ENCODE measurements at places on chromosomes 12 and 14.

GRCh38 chr12:41277100-41277945 lies 89.2 kb downstream of the PDZRN4 start:
- DNase-seq = no peak

GRCh38 chr14:35539969-35540368 lies 6.0 kb downstream of the INSM2 start:
- DNase-seq = no peak

GRCh38 chr14:37641117-37641516 lies 45.7 kb downstream of the TTC6 start:
- DNase-seq = no peak

DNA sequence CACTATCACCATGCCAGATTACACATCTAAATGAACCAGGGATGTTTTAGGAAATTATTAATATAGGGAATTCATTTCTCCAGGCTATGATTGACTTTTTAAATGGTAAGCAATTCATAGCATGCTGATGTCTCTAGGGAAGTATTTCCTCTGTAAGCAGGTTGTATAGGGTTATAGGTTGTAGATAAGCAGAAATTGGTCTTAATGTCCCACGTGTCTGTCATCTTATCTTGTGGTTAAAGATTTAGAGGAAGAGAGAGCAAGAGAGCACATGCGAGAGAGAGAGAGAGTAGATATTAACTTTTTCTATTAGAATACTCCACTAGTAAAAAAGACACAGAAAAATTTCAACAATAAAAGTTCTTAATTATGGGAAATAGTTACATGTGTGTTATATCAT lies 32.6 kb downstream of the TRHDE start:
- no peak for DNase-seq

GRCh38 chr14:69760810-69761209 lies 6.1 kb upstream of the SRSF5 start:
- DNase-seq = no peak

DNA sequence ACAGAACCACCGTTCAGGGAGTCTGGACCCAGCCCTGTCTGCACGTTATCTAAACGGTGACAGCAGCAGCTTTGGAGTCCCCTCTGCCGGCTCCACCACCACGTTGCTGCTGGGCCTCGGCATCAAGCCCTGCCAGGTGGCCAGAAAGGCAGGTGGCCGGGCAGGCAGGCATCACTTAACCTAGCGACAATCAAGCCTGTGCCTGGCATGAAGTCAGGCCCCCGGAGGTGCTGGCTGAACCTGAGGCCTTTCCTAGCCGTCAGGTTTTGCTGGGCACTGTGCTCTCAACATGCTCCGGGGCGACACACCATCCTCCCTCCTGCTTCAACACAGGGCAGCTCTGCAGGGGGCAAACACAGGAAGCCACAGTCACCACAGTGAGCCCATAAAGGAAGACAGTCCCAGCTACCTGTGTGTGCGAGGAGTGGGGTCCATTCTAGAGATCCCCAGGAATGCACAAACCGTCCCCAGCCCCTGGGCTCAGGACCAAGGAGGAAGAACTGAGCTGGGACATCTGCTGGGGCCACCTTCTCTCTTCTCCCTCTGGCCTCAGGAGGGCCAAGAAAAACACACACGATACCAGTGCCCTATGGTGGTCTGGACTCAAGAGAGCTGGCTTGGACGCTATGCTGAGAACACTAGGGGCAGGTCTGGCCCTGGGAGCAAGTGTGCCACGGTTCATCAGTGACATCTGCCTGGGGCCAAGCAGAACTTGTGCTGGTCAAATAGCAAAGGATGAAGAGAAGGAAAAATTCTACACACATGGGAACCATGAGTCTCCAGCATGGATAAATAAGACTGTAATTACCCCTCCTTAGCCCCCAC lies 44.7 kb downstream of the CCDC88C start:
- DNase-seq = no peak
